ENCODE measurements at places on chromosomes 2 and 18.

DNA sequence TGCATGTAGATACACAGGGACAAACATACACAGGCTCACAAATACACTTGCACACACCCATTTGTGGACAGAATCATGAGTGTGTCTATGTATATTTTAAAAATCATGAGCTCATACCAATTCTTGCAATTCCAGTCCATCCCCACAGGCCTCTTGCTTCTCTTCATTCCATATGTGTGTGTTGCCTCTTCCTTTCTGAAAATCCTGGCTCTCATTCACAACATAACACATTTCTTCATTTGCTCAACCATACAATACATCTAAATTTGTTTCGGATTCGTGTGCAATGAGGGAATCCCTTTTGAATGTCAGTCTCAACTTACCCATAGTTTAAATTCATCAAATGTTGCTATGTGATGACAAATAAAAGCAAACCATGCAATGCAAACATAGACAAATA lies 51.4 kb downstream of the GNAL start:
- no peak for DNase-seq

DNA sequence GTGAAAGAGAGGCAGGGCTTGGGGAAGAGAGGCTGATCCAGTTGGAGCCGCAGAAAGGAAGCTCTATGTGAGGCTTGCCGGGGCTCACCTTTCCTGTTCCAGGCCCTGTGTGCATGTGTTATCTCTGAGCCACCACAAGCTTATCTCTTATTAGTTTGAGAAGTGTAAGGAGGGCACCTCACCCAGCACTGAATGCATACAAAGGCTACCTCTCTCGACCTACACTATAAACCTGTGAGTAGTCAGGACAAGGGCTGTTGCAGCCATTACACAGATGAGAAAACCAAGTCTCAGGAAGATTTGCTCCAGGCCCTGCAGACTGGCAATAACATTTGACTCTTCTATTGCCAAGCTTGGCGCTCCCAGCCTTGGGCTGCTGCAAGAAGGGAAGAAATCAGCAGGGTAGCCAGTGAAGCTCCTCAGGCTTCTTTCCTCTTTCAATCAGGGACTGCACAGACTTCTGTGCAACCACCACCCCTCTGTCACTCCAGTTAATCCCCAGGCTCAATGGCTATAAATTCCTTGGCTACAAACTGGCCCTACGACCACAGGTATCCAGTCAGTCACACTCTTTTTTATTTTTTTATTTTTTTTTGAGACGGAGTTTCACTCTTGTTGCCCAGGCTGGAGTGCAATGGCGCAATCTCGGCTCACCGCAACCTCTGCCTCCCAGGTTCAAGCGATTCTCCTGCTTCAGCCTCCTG lies 73.8 kb downstream of the CLHC1 start:
- DNase-seq, result no peak

- DNase-seq, result no peak
These were observed 675 bp upstream of the MLPH start for GRCh38 chr2:237486334-237486818.

- no peak for DNase-seq
These were observed 13.2 kb downstream of the ITGB1BP1 start for GRCh38 chr2:9410108-9410507.

All from stimulated activated CD8-positive, alpha-beta memory T cell treated with anti-CD3 and anti-CD28 coated beads, Interleukin-15, amount 100 ng/mL, for 48 hours (primary cell).